ENCODE measurements at places on chromosomes 3 and 15. TPM values are rescaled to one million over a fixed set of nuclear protein-coding genes. Genes with fewer than 3 reads are reported as not detected.

DNA sequence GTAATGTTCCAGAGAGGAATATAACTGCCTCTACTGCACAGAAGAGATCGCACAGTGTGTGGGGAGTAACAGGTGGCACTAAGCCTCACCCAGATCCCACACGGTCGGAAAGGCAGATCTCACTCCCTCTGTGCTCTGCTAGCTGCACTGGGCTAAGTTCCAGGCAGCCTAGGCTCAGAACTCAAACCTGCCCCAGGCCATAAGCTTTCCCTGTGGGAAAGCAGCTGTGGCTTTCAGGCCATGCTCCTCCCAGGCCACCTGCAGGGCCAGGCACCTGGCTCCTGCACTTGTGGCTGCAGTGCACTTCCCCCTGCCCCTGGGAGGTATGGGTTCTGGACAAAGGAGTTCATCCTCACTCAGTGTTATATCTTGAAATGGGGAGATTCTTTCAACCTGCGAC is 27.5 kb downstream of the PCCB start:
- peaks cover 1% of the 10 kb centered on the region for H3K27me3 ChIP-seq
- no peak overlapping the region for H3K4me3 ChIP-seq
- H3K4me1 ChIP-seq: peaks cover 2% of the 10 kb centered on the region
- peaks cover 18% of the 10 kb centered on the region for H3K36me3 ChIP-seq

DNA sequence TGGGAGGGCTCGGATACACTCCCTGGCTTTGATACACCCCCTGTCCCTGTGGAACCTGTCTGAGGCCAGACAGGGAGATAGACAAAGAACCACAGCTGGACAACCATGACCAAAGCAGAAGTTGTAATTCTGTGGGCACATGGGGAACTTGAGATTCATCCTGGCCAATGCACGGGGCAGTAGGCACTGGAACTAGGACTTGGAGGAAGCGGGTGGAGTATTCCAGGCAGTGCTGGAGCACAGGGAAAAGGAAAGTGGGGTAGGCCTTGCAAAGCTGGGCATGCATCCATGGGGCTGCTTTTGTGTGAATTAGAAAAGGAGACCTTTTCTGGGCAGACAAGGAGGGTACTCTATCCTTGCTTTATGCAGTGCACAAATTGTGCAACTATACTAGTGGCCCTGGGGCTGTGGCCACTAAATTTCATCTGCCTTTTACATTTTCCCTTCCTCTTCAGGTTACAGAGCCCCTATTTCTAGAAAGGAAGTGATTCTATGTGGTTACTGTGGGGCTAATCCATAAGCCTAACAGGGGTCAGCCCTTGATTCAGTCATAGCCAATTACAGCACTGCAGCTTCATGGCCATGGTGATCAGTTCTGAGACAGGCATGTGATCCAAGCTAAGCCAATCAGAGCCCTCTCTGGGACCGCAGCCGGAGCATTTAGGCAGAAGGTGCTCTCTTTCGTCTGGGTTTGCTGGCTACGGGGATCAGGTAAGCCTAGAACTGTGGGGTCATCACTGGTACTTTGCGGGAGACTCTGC is 21.0 kb downstream of the CRABP1 start:
- H3K4me3 ChIP-seq: no peak overlapping the region
- DNase-seq: no peak
- no peak overlapping the region for H3K27ac ChIP-seq
- peaks cover 5% of the 10 kb centered on the region for H3K27me3 ChIP-seq

SLMAP gene
- 45.7 TPM for total RNA-seq

CP gene
- 0.44 TPM for total RNA-seq

DNAH1 gene
- 3.3 TPM for total RNA-seq

FSD2 gene
- not detected for total RNA-seq

SNX22 gene
- 0.41 TPM for total RNA-seq
